ENCODE measurements at places on chromosomes 12 and 14. TPM values are rescaled to one million over a fixed set of nuclear protein-coding genes. Genes with fewer than 3 reads are reported as not detected.

DNA sequence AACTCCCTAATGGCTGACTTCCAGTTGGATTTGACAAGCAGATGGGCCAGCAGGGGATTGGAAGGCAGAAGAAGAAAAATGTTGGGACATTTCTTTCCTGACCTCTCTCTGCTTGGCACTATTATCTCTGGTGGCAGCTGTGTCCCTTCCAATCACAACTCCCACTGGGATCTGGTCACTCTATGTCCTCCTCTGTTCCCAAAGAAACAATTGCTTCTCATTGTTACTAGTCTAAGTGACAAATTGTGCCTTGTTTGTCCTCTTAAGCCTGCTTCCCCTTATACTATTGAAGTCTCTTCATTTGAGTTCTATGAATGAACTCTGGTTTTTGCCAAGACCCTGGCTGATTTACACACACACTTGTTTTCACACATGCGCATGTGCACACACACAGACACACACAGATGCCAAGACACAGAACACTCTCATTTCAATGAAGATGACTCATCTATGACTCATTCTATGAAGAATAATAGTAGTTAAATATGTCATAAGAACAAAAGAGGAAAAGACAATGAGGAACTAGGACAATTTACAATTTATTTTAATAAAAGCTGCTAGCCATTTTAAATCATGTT lies 83.0 kb upstream of the FAR2 start:
- DNase-seq = peak; percentile 53

DNA sequence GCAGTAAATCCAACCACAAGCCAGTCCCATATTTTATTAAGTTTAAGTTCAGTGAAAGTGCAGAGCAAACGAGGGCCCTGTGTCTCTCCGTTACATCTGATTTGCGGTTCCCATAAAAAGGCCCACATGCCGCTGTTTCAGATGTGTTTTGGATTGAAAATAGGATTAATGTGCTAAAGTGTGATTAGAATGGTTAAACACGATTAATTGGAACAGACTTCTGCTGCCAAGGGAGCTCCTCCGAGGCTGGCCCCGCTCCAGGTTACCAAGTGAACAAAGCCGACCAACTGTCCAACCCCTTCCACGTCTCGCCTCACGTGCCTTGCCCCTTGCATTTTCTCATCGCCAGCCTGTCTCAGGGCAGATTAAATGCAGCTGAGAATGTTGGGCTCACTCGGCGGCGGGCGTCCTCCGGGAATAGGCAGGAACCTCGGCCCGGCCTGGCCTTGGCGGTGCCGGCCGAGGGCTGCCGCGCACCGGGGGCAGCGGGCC lies 166.5 kb upstream of the GSC start:
- peak; percentile 4 for DNase-seq

DNA sequence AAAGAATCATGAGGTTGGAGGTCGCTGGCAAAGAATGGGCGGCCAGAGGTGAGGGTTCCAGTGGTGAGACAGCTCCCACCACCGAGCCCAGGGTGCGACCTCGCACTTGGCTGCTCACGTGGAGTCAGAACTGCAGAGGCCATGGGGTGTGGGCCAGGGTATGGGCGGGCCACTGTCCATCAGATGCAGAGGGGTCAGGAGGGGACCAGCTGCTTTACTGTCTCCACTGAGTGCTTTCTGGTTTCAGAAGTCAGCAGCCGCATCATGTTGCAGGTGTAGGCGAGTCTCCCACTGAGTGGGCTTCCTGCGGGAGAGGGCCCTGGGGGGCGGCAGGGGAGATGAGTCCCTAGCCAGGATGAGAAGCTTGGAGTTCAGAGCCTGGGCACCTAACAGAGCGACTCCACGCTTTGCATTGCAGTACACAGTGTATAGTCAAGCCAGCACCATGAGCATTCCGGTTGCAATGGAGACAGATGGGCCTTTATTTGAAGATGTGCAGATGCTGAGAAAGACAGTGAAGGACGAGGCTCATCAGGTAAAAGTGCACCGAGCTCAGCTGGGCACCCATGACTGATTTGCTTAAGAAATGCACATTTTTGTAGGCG lies 46.9 kb upstream of the DYNC1H1 start:
- no peak for DNase-seq

DNA sequence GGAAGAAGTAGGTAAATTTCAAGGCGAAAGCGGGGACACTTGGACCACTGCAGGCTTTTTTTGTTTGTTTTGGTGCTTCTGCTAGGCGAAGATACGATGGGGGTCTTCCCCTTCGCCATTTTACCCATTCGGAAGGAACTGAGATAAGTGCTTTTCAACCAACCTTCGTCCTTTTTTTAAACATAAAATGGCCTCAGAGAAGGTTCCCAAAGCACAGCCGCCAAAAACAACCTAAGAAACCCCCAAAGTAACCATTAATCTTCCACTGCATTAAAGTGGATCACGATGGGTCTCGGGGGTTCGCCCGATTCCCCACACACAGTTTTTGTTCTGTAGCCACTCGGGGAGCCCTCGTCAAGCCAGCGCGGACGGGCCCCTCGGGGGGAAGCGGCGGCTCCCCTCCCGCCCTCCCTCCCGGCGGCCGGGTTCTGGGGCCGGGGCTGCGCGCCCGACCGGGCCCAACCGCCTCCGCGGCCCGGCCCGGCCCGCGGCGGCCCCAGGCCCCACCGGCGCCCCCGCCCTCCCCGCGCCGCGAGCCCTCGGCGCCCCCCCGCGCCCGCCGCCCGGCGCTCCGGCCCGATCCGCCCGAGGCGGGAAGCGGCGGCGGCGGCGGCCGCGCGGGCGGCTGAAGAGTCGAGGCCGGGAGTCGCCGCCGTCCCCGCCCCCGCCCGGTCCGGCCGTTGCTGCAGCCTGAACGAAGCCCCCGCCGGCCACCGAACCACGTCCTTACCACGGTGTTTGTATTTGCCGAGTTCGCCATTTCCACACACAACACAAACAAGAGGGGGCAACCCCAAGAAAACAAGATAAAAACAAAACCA lies 790 bp downstream of the GTF2A1 start:
- peak; percentile 10 for DNase-seq

COCH gene
- 27.1 TPM for total RNA-seq

Measured in renal cortical epithelial cell (primary cell).